ENCODE measurements at places on chromosomes 6 and 20.

GRCh38 chr6:166592821-166593220 is 6.3 kb upstream of the RAMACL start:
- DNase-seq: no peak

DNA sequence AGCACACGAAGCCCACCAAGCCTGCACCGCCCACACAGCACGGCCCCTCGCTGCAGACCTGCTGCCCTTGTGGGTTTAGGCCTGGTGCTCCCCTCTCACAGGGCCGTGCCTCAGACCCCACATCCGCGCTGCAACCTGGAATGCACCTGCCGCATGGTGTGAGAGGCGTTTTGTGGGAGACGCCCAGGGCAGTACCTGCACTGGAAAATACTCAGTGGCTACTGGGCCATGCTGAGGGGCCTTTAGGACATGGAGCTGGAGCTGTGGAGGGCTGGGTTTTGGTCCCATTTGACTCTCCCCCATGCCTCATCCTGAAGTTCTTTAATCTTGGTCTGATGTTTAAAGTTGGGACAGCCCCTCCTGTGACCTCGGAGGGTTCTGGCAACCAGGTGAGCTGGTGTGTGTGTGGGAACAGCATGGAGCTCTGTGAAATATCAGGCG is 116.3 kb downstream of the ERMARD start:
- no peak for DNase-seq

GRCh38 chr6:162118706-162119105 is 608.9 kb downstream of the PRKN start:
- DNase-seq: no peak

- DNase-seq: no peak
Measured at GRCh38 chr6:48389146-48390043, 278.4 kb upstream of the PTCHD4 start.

- no peak for DNase-seq
Measured at GRCh38 chr6:26155061-26155930, 68.1 kb downstream of the HFE start.

DNA sequence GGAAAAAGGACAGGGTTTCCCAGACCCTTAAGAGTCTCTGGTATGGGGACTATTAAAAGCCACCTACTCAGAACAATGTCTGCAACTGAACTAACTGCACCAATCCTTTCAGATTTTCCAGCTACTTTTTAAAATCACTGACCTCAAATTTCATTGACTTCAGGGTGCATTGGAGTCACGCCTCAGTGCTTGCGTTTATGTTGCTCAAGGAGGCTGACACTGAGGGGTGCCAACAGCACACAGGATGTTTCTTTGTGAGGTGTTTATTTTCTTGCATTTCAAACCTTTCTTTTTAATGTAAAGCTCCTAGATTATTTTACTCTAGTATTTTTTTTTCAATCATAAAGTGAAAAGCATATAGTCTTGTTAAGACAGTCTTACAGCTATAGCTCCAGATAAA is 402.0 kb upstream of the SLC35B3 start:
- DNase-seq: no peak

GRCh38 chr6:39945626-39946025 is 11.4 kb upstream of the MOCS1 start:
- no peak for DNase-seq

GRCh38 chr20:59120491-59120890 is 43.1 kb upstream of the ZNF831 start:
- DNase-seq: no peak

DNA sequence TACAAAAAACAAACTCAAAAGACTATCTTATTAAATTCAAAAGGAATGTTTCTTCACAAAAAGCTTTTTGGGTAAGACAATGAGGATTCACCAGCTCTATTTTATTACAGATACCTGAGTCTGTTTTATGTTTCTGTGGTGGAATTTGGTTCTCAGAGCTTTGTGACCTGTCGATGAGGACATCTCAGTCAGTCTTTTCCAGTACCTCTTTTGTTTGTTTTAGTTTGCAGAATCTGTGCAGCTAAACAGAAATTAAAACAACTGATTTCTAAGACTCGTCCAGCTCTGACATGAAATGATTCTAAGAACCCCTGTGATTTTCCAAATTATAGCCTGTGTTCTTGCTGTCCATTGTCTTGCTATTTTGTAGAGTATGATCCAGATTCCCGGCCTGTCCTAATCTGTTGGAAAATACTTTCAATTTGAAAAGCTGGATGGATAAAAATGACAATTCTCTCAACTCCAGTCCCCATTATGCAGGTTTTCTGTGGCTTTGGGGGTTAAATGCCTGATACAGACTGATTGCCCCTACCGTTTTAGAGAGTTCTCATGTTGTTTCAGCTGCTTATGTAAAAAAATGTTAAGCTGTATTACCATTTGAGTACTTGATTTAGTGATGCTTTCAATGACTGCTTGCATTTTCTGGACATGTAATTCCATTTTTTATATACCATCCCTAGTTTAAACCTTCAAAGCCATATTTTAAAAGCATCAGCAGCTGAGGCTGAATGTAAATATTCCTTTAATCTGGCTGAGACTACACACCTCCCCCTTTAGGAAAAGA is 94.2 kb upstream of the TAB2 start:
- DNase-seq: no peak

- no peak for DNase-seq
Measured at GRCh38 chr6:147005499-147005898, 198.7 kb upstream of the STXBP5 start.

- no peak for DNase-seq
Measured at GRCh38 chr6:4781426-4781825, 5.2 kb downstream of the CDYL start.

DNA sequence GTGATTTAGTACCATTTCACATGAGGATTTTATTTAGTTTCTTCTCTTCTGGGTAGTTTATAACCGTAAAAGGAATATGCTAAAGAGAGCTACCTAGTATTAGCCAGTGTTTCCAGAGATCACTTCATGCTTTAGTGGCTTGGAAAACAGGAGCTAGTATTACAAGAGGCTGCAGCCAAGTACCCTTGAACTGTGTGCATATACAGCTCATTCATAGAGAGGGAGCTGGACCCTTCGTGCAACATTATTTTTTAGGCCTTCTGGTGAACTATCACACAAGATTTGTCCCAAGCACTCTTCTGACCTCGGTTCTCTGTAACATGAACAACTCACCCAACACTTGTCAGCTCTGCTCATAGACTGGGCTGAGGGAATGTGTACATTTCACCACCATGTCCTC is 74.9 kb upstream of the RIN2 start:
- no peak for DNase-seq

GRCh38 chr6:16548121-16548520 is 213.1 kb downstream of the ATXN1 start:
- no peak for DNase-seq

- no peak for DNase-seq
Measured at GRCh38 chr6:157681041-157681650, 141.9 kb upstream of the SNX9 start.

DNA sequence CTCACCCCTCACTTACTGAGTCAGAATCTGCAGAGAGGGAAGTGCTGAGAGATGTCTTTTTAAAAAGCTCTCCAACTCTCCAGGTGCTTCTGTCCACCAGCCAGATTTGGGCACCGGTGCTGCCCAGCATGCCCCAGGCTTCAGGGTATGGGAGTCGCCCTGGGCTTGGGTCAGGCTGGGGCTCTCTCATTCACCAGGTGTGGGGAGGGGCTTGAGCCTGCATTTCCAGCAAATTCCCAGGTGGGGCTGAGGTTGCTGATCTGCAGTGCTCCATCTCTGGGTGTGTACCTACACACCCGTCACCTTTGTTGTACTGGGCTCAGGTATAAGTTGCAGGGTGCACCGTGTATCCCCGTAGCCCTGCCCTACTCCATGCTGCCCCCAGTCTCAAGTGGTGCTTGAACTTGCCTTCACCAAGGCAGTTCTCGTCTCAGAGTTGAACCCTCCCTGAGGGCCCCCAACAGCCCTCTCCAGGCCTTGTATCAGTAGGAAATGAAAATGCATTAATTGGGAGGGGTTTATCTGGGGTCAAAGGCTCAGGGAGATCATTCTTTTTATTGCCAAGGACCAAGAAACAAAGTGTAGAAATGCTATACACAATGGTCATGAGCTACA is 23.5 kb downstream of the PPP1R3G start:
- no peak for DNase-seq

GRCh38 chr6:35294308-35294945 is 3.2 kb upstream of the DEF6 start:
- DNase-seq: peak; percentile 43

- DNase-seq: no peak
Measured at GRCh38 chr6:119076173-119076572, 2.3 kb downstream of the FAM184A start.

DNA sequence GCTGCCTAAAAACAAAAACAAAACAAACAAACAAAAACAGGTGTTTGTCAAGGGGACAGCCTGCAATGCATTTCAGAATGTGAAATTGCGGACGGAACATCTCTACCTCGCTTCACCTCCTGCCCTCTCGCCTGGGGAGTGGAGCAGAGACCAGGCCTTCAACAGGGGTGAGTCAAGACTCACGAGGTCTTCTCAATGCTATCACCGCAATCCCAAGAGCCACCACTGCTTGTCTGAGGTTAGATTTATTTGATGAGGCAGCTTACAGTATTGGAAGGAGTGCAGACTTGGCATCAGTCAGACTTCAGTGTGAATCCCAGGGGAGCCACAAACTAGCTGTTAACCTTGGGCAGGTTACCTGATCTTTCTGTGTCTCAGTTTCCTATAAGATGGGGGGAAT is 7.7 kb downstream of the GABRR1 start:
- no peak for DNase-seq

GRCh38 chr6:157637941-157638662 is 184.9 kb upstream of the SNX9 start:
- DNase-seq: no peak

GRCh38 chr6:138188278-138188941 is 26.7 kb downstream of the ARFGEF3 start:
- DNase-seq: no peak

DNA sequence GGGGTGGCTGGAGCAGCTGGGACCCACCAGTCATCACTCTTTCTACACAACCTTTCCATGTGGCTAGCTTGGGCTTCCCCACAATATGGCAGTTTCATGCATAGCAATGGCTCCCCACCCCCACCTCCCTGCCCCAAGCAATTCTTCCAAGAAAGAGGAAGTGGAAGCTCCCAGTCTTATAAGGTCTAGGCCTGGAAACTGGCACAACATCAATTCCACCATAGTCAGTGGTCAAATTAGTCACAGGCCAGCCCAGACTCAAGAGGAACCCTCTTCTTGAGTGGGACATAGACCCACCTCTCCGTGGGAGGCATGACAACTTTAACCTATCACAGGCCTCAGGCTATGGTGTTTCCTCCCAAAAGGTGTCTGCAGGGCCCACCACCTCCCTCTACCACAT is 17.7 kb downstream of the TGM6 start:
- DNase-seq: no peak

GRCh38 chr6:140494321-140495108 is 1120.1 kb upstream of the CITED2 start:
- DNase-seq: no peak

GRCh38 chr6:32192608-32193039 is at the start of gene GPSM3:
GPSM3 (minus strand) TSS chr6:32192643; CDS start chr6:32192513, 130 bp downstream.
- peak; percentile 39 for DNase-seq

GRCh38 chr6:2020909-2021308 is 224.5 kb downstream of the GMDS start:
- DNase-seq: no peak

- no peak for DNase-seq
Measured at GRCh38 chr6:130632277-130632676, 194.9 kb upstream of the SMLR1 start.

DNA sequence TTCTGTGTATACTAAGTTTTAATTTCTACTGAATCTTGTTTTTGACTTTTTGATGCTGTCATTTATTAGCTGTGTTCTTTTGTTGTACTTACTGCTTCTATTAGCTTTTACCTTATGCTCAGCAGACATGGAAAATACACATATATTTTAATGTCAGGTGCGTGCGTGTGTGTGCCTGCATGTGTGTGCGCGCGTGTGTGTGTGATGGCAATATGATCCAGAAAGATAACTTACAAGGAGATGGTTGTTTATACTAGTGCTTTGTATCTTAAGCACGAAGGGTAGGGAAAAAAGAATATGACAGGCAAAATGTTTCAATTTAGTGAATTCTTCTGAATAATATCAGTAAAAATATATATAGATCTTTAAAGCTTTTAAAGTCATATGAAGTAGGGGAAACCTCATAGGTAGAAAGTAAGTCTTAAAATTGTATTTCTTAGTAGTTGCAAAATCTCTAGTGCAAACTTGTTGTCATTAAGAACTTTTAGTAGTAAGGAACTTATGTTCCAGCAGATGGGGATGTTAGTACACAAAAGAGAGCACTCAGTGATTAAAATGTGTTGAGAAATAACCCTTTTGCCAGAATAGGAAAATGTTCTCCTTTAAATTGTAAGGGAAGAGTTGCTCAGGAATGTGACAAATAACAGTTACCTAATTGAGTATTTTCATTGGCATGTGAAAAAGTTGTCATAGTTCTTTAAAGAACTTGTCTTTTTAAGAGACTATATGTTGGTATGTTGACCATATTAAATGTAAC is 13.2 kb downstream of the QKI start:
- DNase-seq: no peak

- DNase-seq: no peak
Measured at GRCh38 chr20:57537822-57538221, 12.9 kb upstream of the CTCFL start.

- DNase-seq: no peak
Measured at GRCh38 chr6:125658136-125658535, 91.3 kb upstream of the HEY2 start.
